GM12878 (cell line): ENCODE measurements at places on chromosomes 6 and 20. TPM values are rescaled to one million over a fixed set of nuclear protein-coding genes. Genes with fewer than 3 reads are reported as not detected.

DNMT3B gene
- 1.8 and 1.9 TPM in 2 replicates for total RNA-seq

SYNDIG1 gene
- not detected in 2 replicates for total RNA-seq

OOEP gene
- total RNA-seq: not detected in 2 replicates

KCNS1 gene
- total RNA-seq: not detected in 2 replicates

CFAP61 gene
- total RNA-seq: 0.41 TPM in 1 of 2 replicates, not detected in the other

TREML2 gene
- total RNA-seq: 6.8 and 8.2 TPM in 2 replicates
